ENCODE measurements at places on chromosomes 13 and 19.

DNA sequence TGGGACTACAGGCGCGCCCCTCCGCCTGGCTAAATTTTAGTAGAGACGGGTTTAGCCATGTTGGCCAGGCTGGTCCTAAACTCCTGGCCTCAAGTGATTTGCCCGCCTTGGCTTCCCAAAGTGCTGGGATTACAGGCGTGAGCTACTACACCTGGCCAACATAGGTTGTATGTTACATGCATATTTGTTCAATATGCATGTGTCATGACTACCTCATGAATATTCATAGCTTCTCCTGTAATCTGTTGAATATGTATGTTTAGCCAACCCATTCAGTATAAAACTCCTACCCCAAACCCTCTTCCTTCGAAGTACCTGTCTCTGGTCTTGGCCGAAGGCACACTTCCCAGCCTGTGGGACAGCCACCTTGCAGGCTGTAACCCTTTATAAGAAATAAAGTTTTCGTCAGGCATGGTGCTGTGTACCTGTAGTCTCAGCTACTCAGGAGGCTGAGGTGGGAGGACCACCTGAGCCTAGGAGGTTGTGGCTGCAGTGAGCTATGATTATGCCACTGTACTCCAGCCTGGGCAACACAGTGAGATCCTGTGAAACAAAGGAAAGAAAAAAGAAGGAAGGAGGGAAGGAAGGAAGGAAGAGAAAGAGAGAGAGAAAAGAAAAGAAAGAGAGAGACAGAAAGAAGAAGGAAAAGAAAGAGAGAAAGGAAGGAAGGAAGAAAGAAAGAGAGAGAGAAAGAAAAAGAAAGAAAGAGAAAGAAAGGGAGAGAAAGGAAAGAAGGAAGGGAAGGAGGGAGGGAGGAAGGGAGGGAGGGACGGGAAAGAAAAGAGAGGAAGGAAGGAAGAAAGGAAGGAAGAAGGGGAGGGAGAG lies 29.3 kb downstream of the GPR42 start:
- no peak for DNase-seq

- DNase-seq = no peak
Observed at GRCh38 chr13:97261254-97262005, 39.3 kb downstream of the MBNL2 start.

DNA sequence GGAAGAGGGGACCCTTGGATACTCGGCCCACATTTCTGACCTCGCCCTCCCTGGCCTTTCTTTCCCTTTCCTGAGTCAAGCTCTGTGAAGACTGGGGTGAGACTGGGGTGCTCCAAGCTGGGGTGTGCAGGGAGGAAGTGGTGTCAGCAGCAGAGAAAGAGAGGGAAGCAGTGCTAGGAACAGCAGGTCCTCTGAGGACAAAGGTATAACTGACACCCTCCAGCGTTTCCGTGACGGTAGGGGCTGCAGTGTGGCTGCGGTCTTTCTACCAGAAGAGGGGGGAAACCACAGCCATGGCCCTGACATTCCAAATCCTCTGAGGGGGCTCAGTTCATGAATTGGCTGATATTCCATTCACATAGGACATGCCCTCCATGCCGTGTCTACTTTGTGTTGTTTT lies 1.1 kb downstream of the KIR3DL2 start:
- DNase-seq = no peak

DNA sequence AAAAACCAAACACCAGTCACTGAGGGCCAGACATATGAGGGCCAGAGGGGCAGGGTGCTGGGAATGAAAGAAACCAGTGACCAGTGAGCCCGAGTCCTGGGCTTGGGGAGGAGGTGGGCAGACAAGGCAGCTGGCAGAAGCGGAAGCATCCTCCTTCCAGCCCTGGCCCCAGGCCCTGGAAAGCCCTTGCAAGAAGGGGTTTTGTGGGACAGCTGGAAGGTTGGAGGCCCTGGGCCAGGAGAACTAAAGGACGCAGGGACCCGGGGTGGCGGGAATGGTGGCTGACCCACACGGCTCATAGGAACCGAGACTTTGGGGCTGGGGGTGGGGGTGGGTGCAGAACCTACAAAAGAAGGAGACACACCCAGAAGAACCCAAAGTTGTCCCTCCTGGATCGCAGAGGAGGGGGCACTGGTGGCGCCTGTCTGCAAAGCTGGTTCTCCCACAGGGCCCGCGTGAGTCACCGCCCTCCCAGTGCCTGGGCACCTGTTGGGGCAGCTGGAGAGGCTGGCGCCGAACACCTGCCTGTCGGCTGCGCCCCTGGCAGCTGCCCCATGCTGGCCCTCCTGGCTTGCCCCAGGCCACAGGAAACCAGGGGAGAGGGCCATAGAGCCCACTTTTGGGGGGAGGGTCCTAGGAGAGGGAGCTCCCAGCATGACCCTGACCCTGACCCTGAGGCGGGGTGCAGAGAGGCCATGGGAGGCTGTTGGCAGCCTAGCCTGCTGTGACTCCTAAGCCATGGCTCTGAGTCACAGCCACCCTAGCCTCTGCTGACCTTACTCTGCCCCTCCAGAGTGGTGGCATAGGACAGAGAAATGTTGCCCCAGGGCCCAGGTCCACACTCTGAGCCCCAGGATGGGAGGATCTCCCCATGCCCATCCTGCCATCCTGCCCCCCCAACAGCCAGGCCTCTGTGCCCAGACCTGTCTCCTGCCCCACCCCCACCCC lies 802 bp downstream of the DMPK start:
- DNase-seq = no peak

- no peak for DNase-seq
Observed at GRCh38 chr13:89458456-89458855, 1787.3 kb downstream of the SLITRK5 start.

DNA sequence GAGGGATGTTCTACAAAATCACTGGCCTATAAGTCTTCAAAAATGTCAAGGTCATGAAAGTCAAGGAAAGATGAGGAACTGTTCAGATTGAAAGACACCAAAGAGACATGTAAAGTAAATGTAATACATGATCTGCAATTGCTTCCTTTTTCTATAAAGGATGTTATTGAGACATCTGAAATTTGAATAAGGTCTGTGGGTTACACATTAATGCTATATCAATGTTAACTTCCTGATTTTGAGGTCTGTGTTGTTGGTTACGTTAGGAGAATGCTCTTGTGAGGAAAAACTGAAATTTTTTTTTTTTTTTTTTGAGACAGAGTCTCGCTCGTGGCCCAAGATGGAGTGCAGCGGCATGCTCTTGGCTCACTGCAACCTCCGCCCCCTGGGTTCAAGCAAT lies 197.4 kb downstream of the RGCC start:
- no peak for DNase-seq

DNA sequence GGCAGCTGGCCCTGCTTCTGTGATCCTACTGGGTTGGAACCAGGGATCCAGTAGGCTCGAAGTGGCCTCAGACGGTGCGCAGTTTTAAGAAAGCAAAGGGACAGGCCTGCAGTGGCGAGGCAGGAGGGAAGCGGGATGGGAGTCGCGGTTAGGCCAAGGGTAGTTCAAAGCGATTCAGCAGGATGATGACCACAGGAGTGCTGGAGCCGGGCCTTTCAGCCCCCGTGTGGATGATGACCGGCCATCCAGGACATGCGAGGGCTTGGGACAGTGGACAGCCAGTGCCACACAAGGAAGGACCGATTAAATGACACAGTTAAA lies 854 bp downstream of the RNASEH2B start:
- DNase-seq = no peak

DNA sequence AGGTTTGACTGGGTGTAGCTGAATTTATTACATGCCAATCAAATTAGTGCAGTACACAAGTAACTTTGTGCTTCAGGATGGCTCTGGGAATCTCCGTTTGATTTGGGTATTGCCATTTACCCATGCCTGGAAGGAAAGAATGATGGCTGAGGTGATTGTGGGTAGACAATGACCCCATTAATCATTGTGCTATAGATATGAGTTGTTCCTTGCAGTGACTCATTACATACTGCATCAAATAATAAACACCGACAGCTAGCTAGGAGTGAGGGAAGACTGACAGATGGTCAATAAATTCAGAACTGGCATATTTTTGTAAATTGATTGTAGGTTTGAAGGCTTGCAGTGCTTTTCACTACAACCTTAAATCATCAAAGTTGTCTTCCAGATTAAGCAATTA lies 1069.5 kb downstream of the DIAPH3 start:
- DNase-seq = no peak

GRCh38 chr13:104086759-104087158 lies 1020.5 kb upstream of the SLC10A2 start:
- DNase-seq = no peak

DNA sequence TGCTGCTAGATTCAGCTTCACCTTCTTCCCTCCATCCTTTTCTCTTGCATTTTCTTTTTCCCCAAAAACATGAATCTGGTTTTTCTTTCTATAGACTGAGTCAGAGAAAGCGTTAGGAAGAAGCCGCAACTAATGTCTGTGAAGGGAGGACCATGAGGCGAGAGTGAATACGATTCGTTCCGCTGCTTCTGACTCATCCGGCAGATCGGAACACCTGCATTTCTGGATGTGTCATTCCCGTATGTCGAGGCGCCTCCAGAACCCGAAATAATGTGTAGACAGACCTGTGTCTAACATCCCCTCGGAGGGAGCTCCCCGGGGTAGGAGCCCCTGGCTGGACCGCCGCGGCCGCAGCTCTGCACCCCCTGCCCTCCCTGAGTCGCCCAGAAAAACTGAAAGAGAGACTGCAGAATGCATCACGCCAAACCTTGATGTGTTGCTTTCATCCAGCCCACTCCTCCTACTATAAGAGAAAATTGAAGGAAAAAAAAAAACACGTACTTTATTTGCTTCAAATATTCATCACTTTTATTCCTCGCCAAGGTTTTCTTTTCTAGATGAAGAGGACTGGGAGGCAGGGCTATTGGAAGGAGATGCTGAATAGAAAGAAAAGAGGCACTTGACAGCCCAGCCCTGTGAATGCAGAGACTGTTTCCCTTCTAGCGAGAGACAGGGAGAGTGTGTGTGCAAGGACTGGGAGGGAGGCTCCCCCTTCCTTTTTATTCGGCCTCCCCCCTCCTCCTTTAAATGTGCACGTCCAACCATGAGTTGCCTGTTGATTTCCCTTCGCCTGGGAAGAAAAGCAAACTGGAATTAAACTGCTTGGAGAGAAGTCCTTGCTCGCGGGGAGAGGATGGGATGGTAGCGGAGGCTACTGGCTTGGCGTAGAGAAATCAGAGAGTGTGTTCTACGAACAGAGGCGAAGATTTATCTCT lies 616 bp upstream of the PCDH17 start:
- DNase-seq = no peak

GRCh38 chr19:52786078-52786463 lies 520 bp downstream of the ZNF600 start:
- no peak for DNase-seq

DNA sequence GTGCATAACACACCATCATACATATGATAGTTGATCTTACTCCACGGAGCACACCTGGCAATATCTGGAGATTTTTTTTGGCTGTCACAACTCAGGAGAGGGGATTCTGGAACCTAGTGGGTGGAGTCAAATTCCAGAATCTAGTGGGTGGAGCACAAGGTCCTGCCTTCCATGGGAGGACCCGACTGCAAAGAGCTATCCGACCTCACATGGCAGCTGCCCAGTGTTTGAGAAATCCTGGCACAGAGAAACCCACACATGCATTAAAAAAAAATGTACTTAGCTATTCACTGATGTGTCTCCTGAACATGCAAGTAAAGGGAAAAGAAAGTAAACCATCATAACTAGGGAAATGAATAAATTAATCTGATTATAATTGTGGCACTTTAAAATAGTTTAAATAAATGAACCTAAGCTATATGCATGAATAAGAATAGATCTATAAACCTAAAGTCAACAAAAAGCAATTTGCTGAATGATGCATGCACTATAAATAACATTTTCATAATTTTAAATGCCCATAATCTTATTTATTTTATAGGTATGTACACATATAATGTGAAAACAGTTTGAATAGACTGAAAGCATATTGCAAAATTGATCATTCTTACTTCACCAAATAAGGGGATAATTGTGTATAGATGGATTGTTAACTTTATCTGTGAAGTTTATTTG lies 300.3 kb downstream of the MYO16 start:
- DNase-seq = no peak
